ENCODE measurements at places on chromosomes 12 and 14.

DNA sequence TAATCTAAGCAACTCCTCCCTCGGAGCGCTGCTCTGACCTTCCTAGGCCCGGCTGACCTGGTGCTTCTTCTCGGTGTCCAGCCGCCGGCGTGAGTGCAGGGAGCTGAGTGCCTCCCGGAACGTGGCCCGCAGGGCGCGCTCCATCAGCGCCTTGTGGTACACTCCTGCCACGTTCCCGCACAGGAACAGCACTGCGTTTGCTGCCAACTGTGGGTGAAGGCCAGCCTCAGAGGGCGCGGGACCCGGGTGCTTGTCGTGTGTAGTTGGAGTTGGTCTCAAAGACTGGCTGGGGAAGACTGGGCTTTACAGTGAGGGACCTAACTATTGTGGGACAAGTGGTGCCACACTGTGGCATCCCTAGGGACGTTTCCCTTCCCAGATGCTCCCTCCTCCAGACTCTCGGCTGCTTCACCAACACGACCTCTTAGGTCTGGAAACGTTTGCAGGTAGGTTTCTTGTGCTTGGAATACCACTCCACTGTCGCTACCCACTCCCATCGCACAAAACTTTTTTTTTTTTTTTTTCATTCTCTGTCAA is 3.1 kb downstream of the ADCY4 start:
- no peak for DNase-seq

DNA sequence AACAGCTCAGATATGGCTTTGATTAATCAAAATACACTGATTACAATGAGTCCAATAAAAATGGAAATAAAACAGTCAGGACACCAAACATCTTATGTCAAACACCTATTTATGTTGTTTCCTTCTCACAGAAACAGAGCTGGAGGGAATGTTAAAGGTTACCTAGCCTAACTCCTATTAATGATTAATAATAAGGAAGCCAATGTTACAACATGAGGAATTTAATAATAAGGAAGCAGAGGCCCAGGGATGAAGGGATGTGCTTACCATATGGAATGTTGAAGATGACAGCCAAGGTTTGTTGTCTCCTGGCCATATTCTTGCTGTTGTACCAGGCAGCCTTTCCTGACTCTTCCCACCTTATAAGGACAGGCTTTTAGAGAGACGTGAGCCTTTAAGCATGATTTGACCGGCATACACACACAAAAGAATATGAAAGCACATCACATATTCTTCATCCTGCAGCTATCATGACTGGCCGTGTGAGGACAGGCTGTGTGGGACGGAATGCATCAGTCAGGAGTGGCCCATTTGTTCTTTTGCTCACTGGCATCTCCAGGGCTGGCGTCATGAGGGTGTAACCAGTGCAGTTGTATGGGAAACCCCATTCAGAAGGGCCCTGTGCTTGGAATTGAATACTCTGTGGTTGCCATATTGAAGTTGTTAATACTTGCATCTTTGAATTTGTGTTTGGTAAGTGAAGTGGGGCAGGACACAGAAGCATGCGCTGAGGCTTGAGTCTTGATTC is 3.1 kb upstream of the GPRC5D start:
- no peak for DNase-seq

DNA sequence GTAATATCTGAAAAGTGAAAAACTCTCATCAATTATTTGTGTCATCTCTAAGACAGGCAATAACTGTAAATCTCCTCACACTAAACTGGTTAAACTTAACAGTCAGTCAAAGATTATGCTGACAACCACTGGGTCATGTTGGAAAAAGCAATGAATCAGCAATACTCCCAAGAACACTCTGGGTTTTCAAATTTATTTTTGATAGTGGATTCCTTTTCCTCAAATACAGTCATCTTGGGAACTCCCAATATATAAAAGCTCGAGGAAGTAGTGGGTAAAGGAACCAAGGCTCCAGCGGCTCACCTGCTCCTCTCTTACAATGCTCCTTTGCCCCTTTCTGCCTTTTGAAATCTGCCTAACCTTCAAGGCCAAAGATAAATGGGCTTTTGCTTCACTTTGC is 70.0 kb downstream of the ARMH4 start:
- DNase-seq = no peak

GRCh38 chr14:93107453-93107852 is 8.3 kb downstream of the ITPK1 start:
- no peak for DNase-seq
